ENCODE measurements at places on chromosomes 11 and 22. TPM values are rescaled to one million over a fixed set of nuclear protein-coding genes. Genes with fewer than 3 reads are reported as not detected.

GRCh38 chr22:44701824-44702478 is at the start of gene PRR5:
Gene PRR5, plus strand, starts transcription at chr22:44702204. Its CDS starts 271 bp downstream, at chr22:44702475.
- ATAC-seq, result peak; percentile 82

DNA sequence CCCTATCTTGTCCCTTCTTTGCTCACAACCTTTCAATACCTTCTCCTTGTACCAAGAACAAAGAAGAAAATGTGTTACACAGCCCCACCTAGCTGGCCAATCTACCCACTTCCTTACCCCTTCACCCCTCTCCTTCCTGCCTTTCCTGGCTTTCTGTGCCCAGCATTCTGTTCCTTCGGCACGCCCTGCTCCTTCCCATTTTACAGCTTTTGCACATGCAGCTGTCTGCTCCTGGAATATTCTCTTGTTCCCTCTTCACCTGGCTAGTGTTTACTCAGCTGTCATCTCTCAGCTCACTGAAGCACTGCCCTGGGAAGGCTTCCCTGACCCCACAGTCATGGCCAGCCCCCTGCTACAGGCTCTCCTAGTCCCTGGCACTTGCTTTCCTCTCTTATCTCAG is 30.7 kb downstream of the SERPINH1 start:
- no peak for ATAC-seq

- no peak for ATAC-seq
These were observed 16.2 kb upstream of the RAC2 start for GRCh38 chr22:37260155-37260795.

GRCh38 chr11:93974759-93975158 is 46.4 kb upstream of the HEPHL1 start:
- ATAC-seq, result no peak

- ATAC-seq, result no peak
These were observed 333.0 kb upstream of the DDI1 start for GRCh38 chr11:103703437-103703836.

- no peak for ATAC-seq
These were observed 41.9 kb downstream of the ANO5 start for GRCh38 chr11:22234743-22235142.

- no peak for ATAC-seq
These were observed 2.2 kb upstream of the TNFRSF13C start for GRCh38 chr22:41928593-41929417.

- peak; percentile 37 for ATAC-seq
These were observed 11.7 kb upstream of the KAT5 start for GRCh38 chr11:65700399-65700798.

DNA sequence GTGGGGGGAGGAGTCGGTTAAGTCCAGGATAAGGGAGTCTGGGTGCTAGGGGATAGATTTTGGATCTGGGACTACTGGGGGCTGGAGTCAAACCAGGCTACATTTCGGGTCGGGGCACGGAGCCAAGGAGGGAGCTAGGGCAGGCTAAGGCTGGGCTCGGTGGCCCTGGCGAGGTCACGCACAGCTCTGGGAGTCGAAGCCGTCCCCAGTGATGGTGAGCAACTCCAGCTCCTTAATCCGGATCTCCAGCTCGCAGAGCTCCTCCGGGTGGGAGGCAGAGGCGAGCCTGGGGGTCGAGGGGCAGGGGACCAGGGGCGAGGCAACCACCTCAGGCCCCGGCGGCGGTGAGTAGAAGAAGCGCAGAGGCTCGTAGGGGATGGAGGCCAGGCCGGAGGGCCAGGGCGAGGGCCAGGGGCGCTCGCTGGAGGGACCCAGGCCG is 544 bp downstream of the C11orf91 start:
- ATAC-seq, result no peak

DNA sequence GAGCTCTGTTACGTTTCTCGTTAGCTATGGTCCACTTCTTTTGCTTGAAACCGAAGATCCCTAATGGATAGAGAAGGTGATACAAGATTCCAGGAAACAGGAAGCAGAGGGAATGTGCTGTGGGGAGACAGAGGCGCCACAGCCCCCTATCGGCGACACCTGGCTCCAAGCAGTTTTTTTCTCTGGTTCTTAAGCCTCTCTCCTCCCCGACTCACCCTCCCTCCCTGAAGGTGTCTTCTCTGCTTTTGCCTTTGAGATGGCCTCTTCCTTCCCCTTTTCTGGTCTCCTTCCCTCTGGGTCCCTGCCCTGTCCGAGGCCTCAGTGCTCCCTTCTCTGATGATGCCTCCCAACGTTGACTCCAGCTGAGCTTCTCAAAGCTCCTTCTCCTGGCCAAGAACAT is 14.2 kb upstream of the APOBEC3A start:
- ATAC-seq, result no peak

DNA sequence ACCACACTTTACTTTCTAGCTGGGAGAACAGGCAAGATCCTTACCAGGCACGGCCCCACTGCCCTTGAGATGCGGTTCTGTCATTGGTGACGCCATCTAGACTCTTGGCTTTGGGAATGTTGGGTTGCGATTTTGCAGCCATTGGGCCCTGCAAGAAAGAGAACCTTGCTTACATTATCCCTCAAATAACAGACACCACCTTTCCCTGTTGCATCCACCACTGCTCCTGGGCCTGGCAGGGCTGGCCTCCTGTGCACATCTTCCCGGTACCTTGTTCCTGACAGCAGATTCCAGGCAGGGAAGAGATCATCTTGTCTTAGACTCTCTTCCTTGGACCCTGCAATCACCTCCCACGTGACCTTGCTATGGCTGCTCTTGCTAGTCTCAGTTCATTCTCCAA is 3.4 kb downstream of the DHCR7 start:
- ATAC-seq, result no peak

DNA sequence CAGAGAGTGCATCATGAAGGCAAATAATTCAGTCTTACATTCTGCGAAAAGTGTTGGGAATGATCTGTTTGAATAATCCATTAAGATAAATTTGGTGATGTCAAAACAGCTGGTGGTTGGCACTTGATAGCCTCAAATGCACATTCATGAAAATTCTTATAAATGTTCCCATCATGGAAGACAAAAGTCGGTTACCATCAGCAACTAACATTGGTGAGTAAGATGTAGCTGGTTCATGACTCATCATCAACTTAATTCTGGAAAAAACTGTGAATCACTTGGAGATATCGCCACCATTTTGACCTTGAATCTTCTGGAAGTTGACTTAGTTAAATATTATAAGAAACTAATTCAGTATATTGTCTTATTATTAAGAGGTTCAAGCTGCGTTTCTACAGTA is 11.2 kb downstream of the CRYBB1 start:
- ATAC-seq, result no peak

GRCh38 chr11:118884875-118885274 is 1.2 kb downstream of the CXCR5 start:
- no peak for ATAC-seq

GRCh38 chr11:101880222-101880621 is 34.6 kb upstream of the CEP126 start:
- ATAC-seq, result no peak

The CKAP5 gene
- 48.7 TPM for total RNA-seq

The SCGB1D2 gene
- 0.56 TPM for total RNA-seq

The KCNE3 gene
- 2.5 TPM for total RNA-seq

The SOX10 gene
- 0.44 TPM for total RNA-seq

The CD3E gene
- 1.2 TPM for total RNA-seq

The SCN2B gene
- 0.32 TPM for total RNA-seq

All from esophagus mucosa (tissue), 1 donor.